ENCODE measurements at places on chromosomes 4 and X.

DNA sequence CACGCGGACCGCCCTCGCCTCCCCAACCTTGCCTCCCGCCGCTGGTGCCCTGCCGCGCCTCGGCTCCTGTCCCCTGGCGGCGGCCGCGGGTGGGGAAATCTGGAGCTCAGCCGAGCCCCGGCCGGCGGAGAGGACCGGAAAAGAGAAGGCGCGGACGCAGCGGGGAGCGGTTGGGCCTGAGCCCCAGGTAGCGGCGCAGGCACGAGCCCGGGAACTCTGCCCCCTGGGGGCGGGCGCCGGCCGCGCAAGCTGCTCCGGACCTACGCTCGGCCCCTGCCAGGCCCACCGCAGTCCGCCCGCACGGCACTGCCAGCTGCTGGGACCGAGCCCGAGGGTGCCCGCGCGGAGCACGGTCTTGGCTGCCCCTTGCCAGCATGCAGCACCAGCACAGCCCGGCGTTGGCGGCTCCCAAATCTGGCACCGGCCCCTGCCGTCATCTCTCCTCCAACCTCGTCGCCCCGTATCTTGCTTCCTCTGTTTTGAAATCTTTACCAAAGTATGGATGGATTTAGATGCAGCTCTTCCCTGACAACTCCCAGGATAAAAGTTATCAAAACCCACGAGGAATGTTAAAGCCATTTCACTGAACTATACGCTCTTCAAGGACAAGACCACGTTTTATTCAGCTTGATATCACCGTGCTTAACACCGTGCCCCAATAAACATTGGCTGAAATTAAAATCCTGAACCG lies at the start of gene PRSS12:
Gene PRSS12, minus strand, starts transcription at position 161 of the 691 bp plus-strand sequence. CDS start 283 bp downstream, outside the sequence.
- DNase-seq, result no peak

GRCh38 chr4:8104491-8105305 lies 53.9 kb downstream of the ABLIM2 start:
- DNase-seq, result no peak

DNA sequence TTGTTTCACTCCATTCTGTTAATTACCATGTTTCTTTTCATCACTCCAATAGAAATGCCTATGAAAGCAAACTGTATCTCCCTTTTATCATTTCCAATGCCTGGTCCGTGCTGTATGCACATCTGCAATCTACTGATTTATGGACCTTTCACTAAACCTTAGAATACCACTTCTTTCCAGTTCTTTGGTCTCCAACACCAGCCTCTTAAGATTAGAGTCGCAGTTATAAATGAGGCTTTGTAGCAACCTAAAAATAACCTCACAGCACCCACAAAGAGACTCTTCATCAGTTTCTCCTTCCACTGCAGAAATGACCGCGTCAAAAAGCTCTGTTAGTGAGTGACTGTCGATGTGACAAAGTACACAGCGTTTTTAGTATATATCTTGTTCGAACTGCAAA lies 282.6 kb downstream of the ADGRA3 start:
- DNase-seq, result no peak

DNA sequence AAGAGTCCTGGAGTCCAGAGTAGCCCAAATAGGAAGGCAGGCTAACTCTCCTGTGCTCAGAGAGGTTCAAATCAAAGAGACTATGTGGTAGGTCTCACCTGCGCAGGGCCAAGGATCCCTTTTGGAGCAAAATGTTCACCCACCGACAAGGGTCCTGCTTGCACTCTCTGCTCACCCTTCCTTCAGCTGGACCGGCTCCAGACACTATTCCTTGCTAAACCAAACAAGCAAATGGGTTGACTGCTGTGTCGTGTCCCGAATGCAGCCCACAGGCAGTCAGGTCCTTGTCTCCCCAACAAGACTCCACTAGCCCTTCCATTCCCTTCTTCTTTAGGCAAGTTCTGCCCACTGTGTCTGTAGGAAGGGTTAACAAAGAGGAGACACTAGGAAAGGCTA lies 760 bp downstream of the TRMT2B start:
- DNase-seq, result no peak

DNA sequence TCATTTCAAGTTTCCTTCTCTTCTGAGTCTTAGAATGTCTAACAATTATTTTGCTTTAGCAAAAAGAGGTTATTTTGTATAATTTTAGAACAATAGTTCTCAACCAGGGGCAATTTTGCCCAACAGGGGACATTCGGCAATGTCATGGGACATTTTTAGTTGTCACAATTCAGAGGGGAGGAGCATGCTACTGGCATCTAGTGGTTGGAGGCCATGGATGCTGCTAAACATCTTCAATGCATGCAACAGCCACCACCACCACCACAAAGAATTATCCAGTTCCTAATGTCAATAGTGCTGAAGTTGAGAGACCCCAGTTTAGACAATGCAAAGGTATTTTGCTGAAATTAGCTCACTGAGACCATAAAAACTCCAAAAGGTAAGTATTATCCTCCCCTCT lies 122.5 kb downstream of the ARHGAP6 start:
- no peak for DNase-seq

DNA sequence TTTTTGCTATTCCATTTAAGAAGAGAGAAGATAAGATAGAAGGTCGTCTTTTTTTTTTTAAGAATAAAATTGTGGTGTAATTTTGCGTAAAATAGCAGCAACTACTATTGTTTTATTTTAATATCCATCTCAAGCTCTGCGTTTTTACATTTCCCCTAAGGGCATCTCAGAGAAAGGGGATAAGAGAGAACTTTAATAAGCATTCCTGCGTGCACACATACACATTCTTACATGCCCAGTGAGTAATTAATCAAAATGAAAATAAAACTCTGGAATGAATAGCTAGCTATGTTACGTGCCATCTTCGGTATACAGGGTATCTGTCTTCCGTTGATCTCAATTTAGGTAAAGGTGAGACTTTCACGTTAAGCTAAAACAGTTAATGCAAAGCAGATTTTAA lies 200.3 kb upstream of the TENM3 start:
- no peak for DNase-seq

- no peak for DNase-seq
These were observed 8.1 kb downstream of the ENPEP start for GRCh38 chr4:110484029-110484428.

- DNase-seq, result no peak
These were observed 105.4 kb downstream of the ANXA3 start for GRCh38 chr4:78656968-78657445.

DNA sequence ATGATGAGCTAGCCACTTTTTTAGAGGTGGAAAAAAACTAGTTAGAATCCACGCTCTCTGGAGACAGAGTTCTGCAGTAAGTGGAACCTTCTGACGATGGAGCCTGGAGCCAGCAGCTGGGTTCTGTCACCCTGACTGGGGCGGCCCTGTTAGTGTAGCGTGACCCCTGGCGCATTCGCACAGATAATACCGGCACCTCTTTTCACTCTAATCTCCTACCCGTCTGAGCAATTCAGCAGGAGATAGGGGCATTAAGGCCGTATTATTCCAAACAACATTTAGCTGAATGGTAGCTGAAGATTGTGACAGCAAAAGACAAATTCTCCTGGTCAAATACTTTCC lies 292.6 kb downstream of the FBXO8 start:
- no peak for DNase-seq

GRCh38 chrX:150688911-150689451 lies 4.2 kb upstream of the MTMR1 start:
- DNase-seq, result no peak

DNA sequence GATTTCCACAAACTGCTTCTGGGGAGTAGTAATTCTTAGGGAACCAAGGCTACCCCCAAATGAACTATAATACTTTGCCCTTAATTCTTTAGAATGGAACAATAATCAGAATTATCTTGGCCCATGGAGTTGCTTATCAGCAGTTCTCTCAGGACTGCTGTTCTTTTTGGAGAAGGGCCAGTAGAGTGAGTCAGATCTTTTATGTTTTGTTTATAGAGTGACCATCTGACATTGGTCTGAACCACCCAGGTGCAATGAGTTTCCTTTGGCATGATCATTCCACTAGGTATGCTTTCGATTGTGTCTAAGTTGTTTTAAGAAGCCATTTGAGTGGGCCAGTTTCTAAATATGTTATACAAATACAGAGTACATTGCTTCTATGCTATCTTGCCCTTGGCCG lies 31.8 kb downstream of the PRRG1 start:
- DNase-seq, result no peak

- no peak for DNase-seq
These were observed 458.8 kb downstream of the CCSER1 start for GRCh38 chr4:90585961-90586360.

DNA sequence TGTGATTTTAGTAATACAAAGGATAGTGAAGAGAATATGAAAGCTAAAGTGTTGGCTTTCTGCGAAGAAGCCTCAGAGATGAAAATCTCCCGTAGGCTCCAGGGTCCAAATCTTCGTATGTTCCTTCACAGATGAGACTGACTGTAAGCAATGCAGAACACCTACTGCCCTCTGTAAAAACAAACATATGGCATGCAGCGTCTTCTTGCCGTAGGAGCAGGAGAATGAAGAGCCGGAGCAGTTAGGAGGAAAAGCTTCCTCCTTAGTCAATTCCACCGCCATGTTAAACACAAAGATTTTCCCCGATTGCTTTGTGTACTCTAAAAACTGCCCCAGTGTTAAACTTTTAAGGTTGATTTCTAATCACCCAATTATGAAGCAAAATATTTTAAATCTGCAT lies 22.5 kb downstream of the RWDD4 start:
- no peak for DNase-seq

- DNase-seq, result no peak
These were observed 2.7 kb upstream of the NALF2 start for GRCh38 chrX:69501429-69501828.

DNA sequence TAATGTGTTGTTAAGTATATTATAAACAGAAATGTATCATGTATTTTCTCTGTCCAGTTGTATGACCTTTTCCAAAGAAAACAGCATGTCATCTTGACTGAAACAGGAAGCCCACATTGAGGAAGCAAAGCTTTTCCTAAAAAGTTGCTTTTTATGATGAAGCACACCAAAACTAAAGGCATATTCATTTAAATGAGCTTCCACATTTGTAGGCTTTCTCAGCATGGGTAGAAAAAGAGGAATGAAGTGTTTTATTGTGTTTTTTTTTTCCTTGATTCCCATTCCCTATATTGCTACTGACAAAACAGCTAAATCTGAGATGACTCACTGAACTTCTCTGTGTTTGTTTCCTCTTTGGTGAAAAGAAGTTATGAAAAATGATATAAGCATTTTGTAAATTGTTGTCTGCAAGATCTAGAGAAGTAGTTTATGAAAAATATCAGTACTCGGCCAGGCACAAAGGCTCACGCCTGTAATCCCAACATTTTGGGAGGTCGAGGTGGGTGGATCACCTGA lies 32.5 kb upstream of the FRAS1 start:
- no peak for DNase-seq

GRCh38 chr4:72077346-72077745 lies 45.5 kb downstream of the NPFFR2 start:
- DNase-seq, result no peak

GRCh38 chr4:73620115-73620792 lies at the start of gene RASSF6:
Gene RASSF6 (minus strand): TSS chr4:73620436. CDS start chr4:73611795, 8,641 bp downstream.
- DNase-seq, result no peak

DNA sequence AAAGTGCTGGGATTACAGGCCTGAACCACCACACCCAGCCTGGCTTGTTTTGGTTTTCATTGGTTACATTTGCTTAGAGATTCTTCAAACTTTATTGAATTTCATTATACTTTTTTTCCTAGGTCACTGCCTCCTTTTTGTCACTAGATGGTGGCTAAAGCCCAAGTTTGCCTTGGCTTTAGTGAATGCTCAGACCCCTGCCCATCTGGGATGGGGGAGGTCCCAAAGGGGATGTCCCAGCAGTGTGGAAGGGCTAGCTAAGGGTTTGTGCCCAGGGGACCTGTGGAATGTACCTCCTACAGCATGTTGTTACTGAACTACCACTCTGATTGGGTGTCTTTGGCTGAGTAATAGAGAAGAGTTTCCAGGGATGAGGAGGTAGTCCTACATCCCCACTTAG lies 58.4 kb downstream of the CEP135 start:
- no peak for DNase-seq

DNA sequence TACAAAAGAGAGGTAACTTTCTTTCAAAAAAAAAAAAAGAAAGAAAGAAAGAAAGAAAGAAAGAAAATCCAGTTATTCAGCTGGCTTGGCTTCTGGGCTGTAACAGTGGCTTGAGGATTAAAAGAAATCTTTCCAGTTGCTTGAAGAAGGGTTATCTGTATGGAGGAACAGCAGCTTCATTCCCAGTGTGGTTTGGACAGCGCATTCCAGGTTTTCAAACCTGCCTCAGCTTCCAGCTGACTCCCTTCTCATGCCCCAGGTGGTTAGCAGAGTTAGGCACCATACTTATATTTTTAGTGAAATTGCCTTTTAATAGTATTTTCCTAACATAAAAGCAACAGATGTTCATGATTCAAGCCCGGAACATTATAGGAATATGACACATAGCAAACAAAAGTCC lies 48.6 kb downstream of the TMEM164 start:
- no peak for DNase-seq

Measured in stimulated activated CD8-positive, alpha-beta memory T cell treated with anti-CD3 and anti-CD28 coated beads, Interleukin-7, amount 100 ng/mL, for 1 hour (primary cell).